ENCODE measurements at places on chromosomes 5 and 9. TPM values are rescaled to one million over a fixed set of nuclear protein-coding genes. Genes with fewer than 3 reads are reported as not detected.

SLC23A1 gene
- total RNA-seq: not detected

GRIA1 gene
- total RNA-seq: not detected

GPX8 gene
- total RNA-seq: 24.8 TPM

SH3RF2 gene
- total RNA-seq: 23.1 TPM

PDLIM4 gene
- total RNA-seq: 9.9 TPM

HMMR gene
- total RNA-seq: 42.5 TPM

PIP5K1B gene
- total RNA-seq: not detected

TAL2 gene
- not detected for total RNA-seq

GABBR2 gene
- 6.3 TPM for total RNA-seq

TMEM252 gene
- total RNA-seq: not detected

ARL10 gene
- total RNA-seq: 2.0 TPM

PCDHB12 gene
- 0.44 TPM for total RNA-seq

CDH9 gene
- 0.10 TPM for total RNA-seq

DDX4 gene
- not detected for total RNA-seq

GOLGA2 gene
- 69.6 TPM for total RNA-seq

AMBP gene
- 1.7 TPM for total RNA-seq

CER1 gene
- not detected for total RNA-seq

TICAM2 gene
- 1.6 TPM for total RNA-seq

GALT gene
- 42.5 TPM for total RNA-seq

ADAMTSL2 gene
- total RNA-seq: 0.10 TPM

AIF1L gene
- 6.0 TPM for total RNA-seq

SLC4A9 gene
- total RNA-seq: not detected

TXNDC8 gene
- total RNA-seq: not detected

MZB1 gene
- total RNA-seq: 0.49 TPM

UBE2B gene
- 97.8 TPM for total RNA-seq

SLC6A3 gene
- total RNA-seq: 0.05 TPM

ZNF883 gene
- not detected for total RNA-seq

TMC1 gene
- total RNA-seq: 0.36 TPM

SPINK13 gene
- total RNA-seq: not detected

PALM2AKAP2 gene
- 0.44 TPM for total RNA-seq

PCDHGB5 gene
- total RNA-seq: 0.87 TPM

PCDHGA12 gene
- total RNA-seq: 0.21 TPM

NTRK2 gene
- 0.23 TPM for total RNA-seq

ADAM19 gene
- 3.5 TPM for total RNA-seq

ZNF608 gene
- total RNA-seq: 37.5 TPM

SCGB3A2 gene
- 0.39 TPM for total RNA-seq

GARNL3 gene
- total RNA-seq: 11.5 TPM

ISL1 gene
- total RNA-seq: 0.36 TPM

Data from Panc1 (cell line).